Common myeloid progenitor, CD34-positive (primary cell): ENCODE measurements at places on chromosomes 2 and 18.
A peak's percentile ranks its signal among the peaks of the same experiment; 100 is the strongest.

DNA sequence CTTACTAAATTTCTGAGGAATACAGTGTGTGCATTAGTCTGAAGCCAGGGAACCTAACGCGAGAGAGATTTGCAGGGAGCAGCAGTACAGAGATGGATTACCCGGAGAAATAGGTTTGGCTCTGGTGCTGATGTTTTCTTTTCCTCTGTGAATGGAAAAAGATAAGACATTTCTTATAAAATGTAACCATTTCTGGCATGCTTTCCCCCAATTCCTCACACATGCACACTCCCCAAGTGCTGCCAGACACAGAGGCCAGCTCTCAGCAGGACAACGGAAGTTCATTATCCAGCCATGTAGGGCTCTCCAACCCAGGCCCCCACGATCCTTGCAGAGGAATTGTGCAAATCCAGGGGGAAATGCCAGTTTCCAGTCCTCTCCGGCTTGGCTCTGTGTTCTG is 224.5 kb upstream of the MGAT5 start:
- DNase-seq, result no peak

DNA sequence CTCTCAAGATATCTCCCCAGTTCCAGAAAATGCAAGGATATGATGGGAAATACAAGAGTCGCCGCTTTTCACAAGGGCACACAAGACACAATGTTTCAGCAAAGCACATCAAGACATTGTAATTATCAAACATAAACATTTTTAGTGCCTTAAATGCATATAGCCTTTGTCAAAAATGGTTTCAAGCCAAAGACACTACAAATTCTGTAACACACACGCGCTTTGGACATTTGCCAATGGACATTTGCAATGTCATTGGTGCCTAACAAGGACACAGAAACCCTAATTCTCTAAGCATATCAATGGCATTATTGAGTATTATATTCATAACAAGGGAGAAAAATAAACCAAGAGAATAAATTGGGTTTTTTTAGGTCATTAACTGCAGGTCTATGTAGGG is 16.1 kb downstream of the ADD2 start:
- no peak for DNase-seq

DNA sequence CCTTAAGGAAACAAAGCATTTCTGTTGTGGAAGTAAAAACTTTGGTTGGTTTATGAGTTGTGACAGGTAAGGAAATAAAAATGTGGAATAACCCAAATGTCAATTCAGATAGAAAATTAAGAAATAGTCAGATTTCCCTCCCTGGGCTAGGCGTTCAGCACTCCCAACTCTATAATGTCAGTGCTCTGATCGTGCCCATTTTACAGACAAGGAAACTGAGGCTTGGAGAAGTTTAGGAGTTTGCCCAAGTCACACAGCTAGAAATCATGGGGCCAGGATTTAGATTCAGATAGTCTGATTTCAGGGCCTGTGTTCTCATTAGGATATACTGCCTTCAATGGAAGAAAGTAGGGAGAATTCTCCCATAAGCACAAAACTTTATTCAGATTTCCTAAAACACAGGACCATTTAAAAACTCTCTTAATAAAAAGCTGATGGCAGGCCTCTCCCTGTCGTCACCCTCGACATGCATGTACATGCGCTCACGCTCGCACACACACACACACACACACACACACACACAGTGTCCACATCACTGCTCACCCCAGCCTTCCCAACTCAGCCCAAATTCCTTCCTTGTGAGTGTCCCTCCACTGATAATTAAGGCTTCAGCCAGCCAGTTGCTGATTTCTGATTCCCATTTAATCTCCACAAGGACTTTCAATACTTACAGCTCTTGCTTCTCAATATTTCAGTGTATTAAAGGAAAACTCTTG is 49.1 kb upstream of the SLC14A2 start:
- DNase-seq, result no peak

- no peak for DNase-seq
These were observed 173.8 kb upstream of the SALL3 start for GRCh38 chr18:78805840-78806239.

- DNase-seq, result no peak
These were observed 51.5 kb downstream of the CDC42EP3 start for GRCh38 chr2:37619959-37620300.

- peak; percentile 35 for DNase-seq
These were observed 48.0 kb downstream of the COA5 start for GRCh38 chr2:98560256-98560771.

DNA sequence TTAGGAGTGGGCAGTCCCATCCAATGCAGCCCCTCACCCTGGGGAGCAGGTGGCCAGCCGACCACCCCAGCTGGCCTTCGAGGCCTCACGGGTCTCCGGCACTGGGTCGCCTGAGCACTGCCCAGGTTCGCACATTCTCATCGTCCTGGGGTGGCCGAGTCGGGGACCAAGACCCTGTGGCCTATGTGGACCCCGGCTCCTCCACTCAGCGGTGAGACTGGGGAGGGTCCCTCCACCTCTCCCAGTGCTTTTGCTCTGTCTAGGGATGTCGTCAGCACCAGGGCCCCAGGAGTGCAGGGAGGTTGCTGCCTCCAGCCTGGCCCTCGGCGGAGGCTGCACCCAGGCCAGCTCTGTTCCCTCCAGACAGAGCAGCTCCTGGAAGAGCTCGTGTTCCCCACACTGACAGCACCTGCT is 89.6 kb downstream of the TPO start:
- no peak for DNase-seq

DNA sequence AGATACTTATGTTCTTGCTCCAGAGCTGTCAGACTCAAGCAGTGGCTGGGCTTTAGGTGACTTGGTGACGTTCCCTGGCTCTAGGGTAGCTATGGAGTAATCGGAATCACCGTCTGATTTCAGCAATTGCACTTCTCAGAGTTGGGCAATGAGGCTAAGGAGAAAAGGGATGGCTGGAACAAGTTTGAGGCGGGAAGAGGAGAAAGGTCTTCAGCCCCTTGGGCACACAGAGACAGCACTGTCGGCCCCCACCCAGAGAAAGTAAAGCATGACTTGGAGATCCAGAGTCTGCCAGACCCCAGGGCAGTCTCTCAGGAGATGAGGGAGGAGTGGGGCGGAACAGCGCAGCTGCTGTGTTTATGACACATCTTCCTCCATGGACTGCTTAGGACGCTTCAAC is 114.5 kb downstream of the KLHL29 start:
- no peak for DNase-seq

DNA sequence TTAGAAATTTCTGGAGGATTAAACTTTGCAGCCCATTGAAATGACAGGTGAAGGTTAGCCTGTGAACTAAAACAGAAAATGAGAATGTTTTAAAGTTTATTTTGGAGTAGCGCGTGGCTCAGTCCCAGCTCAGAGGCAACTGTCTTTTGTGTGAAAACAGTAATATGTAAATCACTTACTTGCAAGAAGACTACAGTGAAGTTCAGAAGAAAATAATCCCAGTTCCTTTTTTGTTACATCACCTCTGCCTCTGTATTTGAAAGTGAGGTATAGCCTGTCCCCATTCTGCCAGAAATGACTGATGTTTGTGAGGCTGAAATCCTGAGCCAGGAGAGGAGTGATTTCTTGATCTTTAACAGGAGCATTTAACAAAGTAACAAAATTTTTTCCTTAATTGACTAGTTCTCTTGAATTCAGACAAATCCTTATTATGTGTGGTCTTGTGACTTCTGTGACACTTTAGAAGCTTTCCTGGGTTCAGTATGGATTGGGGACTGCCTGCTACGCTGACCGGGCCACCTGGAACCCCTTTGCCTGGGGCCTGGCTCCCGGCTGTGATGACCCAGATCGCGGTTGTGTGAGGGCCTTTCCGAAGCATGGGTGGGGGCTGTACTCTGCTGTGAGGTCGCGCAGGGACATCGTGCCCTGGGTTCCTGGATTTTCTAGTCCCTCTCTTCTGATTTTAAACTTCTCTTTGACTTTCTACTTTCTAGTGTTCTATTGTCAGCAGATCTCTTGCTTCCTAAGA is 24.3 kb downstream of the TRAPPC12 start:
- no peak for DNase-seq

DNA sequence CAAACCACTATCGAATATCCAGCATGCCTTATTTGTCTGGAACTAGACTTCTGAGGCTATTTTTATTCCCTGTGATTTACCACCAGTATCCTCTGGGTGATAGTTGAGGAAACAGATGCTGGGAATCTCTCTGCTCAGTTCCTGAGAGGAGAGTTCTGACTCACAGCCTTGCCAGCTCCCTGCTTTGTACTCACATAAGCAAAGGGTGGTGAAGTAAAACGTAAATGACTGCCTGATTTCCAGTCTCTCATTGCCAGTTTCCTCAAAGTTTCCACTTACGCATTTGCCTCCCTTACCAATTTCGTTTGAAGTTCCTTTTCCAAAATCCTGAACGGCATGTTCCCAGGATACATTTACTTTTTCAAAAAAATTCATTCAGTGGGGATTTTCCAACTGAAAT is 69.2 kb upstream of the HNRNPA3 start:
- DNase-seq, result peak; percentile 90

- peak; percentile 43 for DNase-seq
These were observed 227.9 kb upstream of the SIX2 start for GRCh38 chr2:45237128-45237527.

GRCh38 chr18:7023581-7023980 is 94.0 kb downstream of the LAMA1 start:
- DNase-seq, result no peak

DNA sequence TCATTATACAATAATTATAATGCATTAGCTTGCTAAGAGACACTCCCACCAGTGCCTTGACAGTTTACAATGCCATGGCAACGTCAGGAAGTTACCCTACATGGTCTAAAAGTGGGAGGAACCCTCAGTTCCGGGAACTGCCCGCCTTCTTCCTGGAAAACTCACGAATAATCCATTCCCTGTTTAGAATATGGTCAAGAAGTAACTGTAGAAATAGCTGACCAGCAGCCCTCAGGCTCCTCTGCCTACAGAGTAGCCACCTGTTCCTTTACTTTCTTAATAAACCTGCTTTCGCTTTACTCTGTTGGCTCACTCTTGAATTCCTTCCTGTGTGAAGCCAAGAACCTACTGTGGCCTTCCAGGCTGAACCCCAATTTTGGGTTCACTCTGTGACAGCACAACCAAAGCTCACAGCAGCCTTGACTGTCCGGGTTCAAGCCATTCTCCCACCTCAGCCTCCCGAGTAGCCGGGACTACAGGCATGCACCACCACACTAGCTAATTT is 20.0 kb upstream of the PTPN2 start:
- DNase-seq, result peak; percentile 31

DNA sequence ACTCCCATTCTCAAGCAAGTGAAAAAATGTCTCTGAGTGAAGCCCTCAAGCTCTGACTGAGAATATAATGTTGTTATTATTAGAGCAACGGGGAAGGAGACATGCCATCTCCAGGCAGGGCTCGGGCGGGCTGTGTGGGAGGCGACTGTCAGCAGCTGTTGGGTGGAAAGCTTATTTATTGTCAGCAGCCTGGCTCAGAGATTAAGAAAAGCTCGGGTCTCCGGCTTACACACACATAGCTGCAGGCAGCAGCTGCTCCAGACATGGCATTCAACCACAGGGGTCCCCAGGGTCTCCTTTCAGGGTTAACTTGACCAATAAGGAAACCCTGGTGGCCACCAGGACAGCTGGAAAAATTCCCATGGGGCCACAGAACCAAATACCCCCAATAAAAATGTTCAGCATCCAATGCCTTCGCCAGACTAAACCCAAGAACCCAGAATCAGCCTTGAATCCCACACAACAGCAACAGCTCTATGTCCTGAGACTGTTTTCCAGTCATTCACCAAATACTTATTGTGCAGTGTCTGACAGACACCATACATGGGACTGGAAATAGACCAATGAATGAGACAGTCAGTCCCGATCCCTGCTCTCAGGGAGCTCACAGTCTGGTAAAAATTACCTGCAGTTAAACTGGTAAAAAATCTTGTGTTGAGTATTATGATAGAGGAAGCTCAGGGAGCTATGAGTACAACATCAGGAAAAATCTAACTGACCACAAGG is 70.5 kb upstream of the RTN4 start:
- peak; percentile 67 for DNase-seq

- DNase-seq, result peak; percentile 33
These were observed 38.0 kb downstream of the CYP1B1 start for GRCh38 chr2:38037757-38038621.

GRCh38 chr2:223526106-223526505 is 76.1 kb downstream of the SCG2 start:
- no peak for DNase-seq

DNA sequence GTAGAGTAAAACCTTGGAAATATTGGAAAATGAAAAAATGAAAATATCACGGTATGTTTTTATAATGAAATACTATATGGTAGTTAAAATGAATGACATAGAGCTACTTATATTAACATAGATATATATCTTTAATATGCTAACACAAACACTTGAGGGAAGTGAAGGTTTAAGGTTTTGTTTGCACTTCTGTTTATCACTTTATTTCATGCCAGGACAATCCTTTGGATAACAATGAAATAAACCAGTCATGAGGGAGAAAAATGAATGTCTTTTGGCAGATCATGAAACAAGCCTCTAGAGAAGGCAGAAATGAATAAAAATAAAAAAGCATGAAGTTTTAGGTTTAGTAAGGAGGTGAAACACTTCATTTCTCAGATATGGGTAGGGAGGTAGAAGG is 89.9 kb downstream of the BAZ2B start:
- no peak for DNase-seq

GRCh38 chr2:74745766-74746165 is 88.2 kb upstream of the HK2 start:
- no peak for DNase-seq

DNA sequence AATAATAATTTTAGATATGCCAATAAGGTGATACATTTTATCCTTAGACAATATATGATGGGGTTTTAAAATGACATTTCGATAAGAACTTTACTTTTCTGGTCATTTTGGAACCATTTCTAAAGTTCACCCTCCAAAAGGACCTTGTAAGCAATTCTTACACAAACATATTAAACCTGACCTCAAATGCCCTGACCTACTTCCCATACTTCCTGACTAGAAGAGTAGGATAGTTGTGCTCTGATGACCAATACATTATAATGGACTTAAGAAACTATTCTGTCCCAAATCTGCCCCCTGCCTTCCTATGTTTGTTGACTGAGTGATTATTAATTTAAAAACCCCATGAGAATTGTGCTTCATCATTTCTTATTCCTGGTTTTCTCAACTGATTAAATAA is 24.6 kb downstream of the GCA start:
- no peak for DNase-seq

DNA sequence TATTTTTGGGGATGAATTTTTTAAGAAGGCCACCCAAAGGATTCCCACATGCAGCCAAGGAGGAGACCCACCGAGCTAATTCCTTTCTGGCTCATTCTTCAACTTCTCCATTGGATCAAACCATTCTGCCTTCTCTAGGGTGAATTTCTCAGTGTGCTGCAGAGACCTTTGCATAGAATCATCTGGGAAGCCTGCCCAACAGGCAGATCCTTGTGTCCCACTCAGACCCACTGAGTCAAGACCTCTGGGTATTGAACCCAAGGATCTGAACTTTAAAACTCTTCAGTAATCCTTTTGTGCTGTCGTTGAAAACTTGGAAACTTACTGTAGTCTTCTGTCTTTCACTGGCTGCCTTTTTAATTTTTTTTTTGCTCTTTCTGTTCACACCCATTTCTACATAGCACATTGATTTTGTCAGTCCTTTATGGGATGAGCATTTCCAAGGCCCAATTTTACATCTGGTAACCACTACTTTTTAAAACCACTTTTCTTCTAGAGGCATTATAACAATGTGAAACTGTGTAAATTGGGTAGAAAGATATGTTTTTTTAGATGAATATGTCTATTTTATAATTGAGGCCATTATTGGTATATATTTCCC is 120.2 kb downstream of the TSN start:
- no peak for DNase-seq

- no peak for DNase-seq
These were observed 73.3 kb downstream of the TFCP2L1 start for GRCh38 chr2:121211689-121212151.
